ENCODE measurements at places on chromosomes 13 and 19. TPM values are rescaled to one million over a fixed set of nuclear protein-coding genes. Genes with fewer than 3 reads are reported as not detected.

GRCh38 chr19:42349378-42350107 is 24.1 kb downstream of the MEGF8 start:
- DNase-seq = no peak

The RASIP1 gene
- 0.16 TPM for total RNA-seq

The NBEA gene
- total RNA-seq = 0.58 TPM

DNA sequence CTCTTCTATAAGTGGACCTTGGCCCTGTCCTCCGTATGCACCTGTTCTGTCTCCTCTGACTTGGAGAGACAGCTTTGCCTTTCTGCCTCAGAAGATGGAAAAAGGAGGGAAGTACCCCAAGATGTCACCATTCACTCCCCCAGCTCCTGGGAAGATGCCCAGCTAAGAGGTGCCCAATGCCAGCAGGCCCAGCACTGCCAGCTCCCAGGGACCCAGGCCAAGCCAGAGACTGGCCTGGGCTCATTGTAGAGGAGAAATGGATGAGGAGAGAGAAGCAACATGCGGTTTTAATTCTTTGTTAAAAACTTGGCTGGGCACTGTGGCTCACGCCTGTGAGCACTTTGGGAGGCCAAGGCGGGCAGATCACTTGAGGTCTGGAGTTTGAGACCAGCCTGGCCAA is 111.5 kb upstream of the ZNF507 start:
- no peak for DNase-seq

GRCh38 chr13:35978607-35979316 is 152.4 kb downstream of the DCLK1 start:
- no peak for DNase-seq

DNA sequence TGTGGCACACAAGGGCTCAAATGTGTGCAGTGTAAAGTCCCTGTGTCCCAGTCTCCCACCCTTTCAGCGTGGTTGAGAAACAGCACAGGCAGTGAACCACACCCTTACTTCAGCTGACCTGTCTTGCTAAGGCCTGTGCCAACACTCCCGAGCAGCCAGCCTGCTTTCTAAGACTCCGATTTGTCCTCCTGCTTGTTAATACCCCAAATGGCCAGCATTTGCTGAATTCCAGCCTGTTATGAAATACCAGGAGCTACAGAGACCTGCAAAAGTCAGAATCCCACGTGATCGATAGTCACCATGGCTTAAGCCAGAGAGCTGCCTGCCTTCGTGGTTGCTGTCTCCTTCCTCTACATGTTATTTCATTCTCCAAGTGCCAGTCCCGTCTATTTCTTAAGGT is 200.5 kb downstream of the FGF9 start:
- DNase-seq = no peak

- DNase-seq = no peak
These were observed 25.9 kb upstream of the FNDC3A start for GRCh38 chr13:48949566-48950500.

DNA sequence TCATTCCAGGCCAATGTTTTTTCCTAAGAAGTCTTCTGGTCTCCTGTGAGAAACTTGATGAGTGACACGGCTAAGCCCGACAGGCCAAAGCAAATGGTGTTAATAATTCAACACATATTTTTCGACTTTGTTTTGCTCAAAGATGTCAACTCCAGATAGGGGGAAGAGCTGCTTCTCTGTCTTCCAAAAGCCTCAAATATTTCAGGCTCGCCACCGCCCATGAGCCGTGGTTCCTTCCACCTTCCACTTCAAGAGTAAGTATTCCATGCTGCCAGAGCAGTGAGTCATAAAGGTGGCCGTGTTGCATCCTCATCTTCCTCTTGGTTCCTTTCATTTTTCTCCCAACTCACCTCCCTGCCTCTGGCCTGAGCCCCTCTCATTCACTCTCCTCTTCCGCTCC is 272.6 kb downstream of the EFNB2 start:
- no peak for DNase-seq

The WDR88 gene
- total RNA-seq = not detected

DNA sequence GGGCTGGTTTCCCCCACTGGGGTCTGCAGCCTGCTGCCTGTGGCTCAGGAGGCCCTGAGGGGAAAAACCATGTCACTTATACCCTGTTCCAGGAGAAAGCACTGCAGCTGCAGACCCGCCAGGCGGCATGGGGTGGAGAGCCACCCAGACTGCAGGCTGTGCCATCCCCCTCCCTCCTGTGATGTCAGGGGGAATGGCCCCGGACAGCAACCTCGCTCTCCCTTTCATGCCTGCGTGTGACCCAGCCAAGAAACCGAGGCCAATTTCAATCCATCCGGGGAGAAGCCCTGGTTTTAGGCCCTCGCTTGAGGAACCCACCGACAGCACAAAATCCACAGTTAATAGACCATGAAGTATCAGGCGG is 37.2 kb upstream of the MATK start:
- no peak for DNase-seq

- no peak for DNase-seq
These were observed 12.8 kb downstream of the CASP14 start for GRCh38 chr19:15062036-15062435.

DNA sequence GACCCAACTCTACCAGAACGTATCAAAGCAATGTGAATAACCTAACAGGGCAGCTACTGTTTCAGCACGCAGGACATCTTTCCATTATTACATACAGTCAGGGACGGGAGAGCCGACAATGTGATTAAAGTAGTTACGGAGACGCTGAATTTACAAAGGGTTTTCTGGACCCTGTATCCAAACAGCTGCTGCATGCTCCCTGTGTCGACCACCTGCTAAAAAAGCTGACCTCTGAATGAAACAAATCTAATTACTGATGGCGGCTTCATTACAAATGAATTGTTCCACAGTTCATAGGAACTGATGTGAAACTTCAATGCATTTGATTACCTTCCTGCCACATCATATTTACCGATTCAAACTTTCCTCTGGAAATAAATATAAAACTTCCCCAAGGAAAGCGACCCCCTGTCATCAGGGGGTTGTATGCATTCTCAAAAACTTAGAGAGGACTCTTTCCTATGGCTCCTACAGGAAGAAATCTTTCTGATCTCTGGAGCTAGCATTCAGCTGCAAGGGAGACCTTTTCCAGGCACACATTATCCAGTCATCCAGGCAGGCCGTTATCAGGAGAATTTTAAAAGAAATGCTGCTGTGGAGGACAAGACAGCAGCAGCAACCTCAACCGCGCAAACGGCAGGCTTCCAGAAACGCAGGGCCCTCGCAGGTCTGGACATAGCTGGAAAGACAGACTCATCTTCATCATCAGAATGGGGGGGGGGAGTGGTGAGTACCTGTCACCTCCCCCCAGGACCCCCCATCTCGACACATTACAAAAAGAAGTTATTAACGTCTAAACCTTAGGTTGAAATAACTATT is 3.1 kb downstream of the EFNB2 start:
- no peak for DNase-seq

GRCh38 chr13:24834902-24835510 is 71.0 kb downstream of the RNF17 start:
- no peak for DNase-seq

DNA sequence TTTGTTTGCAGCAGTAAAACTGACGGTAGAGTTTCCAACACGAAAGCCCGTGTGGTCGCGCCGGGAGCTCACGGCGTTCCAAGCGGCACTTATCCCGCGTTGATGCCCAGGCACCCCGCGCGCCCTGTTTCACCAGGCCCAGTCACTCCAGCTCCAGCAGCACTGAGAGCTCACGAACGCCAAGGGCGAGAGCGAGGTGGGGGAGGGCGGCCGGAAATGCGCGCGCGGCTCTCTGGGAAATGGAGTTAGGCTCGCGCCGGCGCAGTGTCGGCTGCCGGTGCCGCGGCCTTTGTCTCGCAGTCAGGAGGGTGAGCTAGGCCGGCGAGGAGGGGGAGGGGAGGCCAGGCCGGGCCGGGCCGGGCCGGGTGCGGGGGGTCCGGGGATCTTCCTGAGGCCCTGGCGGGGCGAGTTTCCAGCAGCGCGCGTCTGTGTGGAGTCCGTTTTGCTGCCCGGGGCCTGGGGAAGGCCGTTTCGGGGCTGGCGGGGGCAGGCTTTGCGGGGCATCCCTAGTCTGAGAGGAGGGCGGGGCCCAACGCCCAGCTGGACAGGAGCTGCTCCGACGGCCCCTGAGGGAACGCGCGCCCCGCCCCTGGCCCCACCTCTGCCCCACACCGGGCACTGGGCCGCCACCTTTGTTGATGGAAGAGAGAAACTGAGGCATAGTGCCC is at the start of gene ZNF135:
ZNF135 (plus strand) TSS at position 280 of the 668 bp plus-strand sequence. CDS start 721 bp downstream, outside the sequence.
- peak; percentile 47 for DNase-seq

- peak; percentile 29 for DNase-seq
These were observed 26.4 kb downstream of the CLEC4M start for GRCh38 chr19:7789447-7789846.

GRCh38 chr13:62537593-62537992 is 1121.9 kb upstream of the PCDH20 start:
- DNase-seq = no peak

The ZNF230 gene
- total RNA-seq = 1.9 TPM

The ZNF98 gene
- total RNA-seq = not detected

The ACTN4 gene
- 233 TPM for total RNA-seq

DNA sequence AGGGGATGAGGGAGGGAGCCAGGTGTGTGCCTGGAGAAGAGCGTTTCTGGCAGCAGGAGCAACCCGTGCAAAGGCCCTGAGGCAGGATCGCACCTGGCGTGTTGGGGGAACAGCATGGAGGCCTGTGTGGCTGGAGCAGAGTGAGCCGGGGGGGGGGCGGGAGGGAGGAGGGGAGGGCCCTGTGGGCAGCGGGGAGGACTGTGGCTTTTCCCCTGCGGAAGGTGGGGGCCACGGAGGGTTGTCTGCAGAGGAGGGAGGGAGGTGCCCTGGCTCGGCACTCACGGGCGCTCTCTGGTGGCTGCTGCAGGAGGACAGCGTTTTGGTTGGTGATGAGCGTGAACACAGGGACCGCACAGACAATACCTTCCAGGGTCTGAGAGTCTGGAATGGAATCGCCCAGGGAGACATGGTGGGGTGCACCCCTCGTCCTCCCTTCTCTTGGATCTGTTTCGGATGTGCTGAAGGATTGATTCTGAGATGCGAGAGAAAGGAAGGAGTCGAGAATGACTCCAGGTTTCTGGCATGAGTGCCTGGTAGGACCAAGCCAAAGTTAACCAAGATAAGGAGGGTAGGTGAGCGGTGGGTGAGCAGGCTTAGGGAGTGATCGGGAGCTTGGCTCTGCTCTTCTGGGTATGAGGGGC is 6.5 kb downstream of the RAB11B start:
- peak; percentile 53 for DNase-seq

DNA sequence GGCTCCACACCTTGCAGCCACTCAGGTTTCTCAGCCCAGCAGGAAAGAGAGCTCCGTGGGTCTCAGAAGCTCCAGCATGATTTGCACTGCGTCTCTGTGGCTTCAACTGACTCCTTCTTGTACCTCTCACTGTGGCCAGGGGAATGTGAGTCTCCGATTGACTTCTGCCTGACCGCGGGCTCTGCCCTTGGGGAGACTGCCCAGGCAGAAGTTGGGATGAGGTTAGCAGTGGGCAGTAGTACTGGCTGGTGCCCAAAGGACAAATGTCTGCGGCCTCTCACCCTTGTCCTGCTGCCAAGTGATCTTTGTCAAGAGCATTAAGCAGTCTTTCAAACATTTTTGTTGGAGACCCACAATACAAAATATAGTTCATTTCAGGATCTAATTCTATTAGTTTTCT is 34.4 kb upstream of the FXYD3 start:
- no peak for DNase-seq

The NANOS3 gene
- total RNA-seq = not detected

GRCh38 chr13:51589793-51590192 is 5.5 kb downstream of the WDFY2 start:
- no peak for DNase-seq

DNA sequence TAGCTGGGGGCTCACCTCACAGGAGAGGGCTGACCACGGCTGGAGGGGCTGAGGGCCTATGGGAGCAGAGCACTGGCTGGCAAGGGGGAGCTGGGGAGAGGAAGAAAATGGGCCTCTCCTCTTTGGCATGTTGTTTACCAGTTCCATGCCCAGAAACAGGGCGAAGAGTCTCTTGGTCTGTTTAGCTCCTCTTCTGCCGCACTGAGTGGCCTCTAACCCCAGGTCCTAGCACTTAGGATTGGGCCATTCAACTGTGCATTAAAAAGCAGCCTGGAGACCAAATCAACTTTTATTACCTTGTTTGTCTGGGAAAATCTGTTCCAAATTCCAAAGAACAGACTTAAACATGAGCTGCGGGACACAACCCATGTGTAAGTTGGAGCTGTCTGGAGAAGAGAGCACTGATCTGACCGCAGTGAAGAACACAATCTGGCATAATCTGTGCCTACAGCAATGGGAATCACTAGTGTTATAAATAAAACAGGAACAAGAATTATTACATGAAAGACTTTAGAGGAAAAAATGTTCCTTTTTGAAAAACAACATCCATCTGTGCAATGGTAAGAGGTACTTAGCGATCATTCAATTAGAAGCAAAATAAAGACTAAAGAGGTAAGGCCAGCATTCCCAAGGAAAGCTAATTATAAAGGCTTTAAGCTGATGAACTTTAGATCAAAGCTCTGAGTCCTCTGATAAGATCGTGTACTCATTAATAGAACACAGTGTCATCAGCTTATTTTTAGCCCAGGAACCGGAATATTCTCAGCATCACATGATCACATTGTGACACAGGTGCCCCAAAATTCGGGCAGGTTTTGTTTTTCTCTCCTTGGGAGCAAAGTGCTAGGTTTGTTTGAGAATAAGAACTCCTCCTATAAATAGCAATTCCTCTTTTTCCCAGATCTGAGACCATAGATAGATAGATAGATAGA is 243.2 kb downstream of the COL4A1 start:
- no peak for DNase-seq

GRCh38 chr13:30129411-30129810 is 177.9 kb downstream of the KATNAL1 start:
- no peak for DNase-seq

- DNase-seq = peak; percentile 28
These were observed 5.1 kb downstream of the EGLN2 start for GRCh38 chr19:40803857-40804782.

The IL4I1 gene
- 52.7 TPM for total RNA-seq

DNA sequence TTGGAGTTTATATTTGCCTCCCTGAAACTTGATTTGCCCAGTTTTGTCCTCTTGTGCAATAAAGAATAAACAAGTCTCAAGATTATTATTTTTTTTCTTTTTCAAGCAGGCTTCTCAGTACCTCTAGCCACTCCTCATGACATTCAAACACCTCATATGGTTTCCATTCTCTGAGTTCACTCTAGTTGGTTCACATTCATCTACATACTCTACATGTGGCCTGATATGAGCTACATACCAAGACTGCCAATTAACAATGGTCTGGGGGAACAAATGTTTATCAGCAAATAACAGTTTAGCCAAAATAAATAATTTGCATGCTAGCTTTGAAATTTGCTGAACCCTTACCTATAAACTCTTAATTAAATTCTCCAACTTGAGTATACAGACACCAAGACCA is 22.5 kb downstream of the KCNRG start:
- DNase-seq = no peak

GRCh38 chr19:35714601-35715354 is 3.0 kb upstream of the KMT2B start:
- DNase-seq = no peak

GRCh38 chr13:23993680-23993985 is 96.3 kb upstream of the C1QTNF9B start:
- no peak for DNase-seq

The KLC3 gene
- not detected for total RNA-seq

- DNase-seq = no peak
These were observed 86.1 kb downstream of the THSD1 start for GRCh38 chr13:52319876-52320275.
